Hippocampal formation (tissue), 2 donors: ENCODE measurements at places on chromosomes 4 and X.

DNA sequence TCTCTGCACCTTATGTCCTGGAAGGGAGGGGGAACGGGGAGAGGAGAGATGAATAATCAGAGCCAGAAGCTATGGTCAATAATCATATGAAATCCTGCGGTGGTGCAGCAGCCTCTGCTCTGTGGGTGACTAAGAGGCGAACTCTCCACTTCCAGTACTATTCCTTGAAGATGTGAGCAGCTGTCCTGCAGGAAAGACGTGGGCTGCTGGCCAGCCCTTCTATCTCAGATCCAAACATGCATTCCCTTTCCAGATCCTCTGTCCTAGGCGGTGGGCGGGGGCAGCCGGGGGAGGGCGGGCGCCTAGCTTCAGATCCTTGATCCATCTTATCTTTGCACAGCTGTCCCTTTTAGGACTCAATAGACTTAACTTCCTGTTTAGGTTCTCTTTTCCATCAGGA is 34.5 kb downstream of the SPINK2 start:
- DNase-seq, result no peak

GRCh38 chr4:1492651-1493539 is 86.7 kb upstream of the NKX1-1 start:
- DNase-seq, result no peak

DNA sequence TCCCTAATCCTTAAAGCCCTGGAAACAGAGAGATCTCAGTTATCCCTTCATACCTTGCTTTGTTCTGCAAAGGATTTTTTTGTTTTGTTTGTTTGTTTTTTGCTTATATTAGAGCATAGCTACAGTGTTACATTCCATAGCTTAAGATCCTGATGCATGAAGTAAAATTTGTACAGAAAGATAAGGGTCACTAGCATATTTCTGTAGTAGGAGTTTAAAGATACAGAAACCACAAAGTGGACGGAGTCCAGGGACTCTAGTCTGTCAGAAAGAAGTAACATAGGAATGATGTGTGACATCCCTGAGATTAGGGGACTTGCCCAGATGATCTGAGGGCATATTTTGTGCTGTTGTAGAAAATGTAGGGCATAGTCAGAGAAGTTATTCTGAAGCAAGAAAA is 151.9 kb upstream of the PLAC1 start:
- no peak for DNase-seq

GRCh38 chrX:105894721-105895120 is 72.4 kb downstream of the NRK start:
- no peak for DNase-seq

DNA sequence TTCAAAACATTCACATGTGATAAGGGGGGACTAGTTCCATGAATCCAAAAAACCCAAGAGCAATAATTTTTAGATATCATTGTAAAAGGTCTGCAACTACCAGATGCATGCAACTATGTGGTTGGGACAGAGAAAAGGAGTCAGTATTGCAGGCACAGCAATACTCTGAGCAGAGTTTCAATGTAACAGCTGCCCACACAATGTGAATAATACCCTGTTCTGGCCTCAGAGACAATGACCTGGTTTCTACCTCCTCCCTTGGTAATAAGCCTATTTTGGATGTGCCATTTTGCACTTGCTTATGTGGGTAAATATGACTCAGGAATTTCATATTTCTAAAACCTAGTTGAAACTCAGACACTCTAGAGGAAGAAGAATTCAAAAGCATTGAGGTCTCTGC is 194.8 kb upstream of the RASGEF1B start:
- DNase-seq, result no peak

DNA sequence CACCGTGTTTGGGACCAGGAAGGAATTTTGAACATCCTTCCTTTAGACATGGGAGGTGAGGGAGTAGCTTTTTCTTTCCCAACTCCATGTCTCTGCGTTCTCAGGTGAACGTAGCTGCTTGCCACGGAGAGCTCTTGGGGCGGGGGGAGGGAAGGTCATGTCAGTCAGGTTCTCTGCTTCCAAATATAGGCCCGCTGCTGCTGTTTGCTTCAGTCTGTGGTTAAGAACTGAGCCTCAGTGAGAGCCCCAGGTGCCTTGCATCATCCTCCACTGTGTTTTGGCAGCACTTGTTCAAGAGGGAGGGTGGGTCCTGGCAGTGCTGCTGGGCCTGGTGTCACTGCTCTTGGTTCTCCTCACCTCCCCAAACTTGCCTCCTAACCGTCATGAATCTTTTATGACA is 46.5 kb downstream of the HADH start:
- DNase-seq, result no peak

- DNase-seq, result no peak
These were observed 962.0 kb downstream of the CCSER1 start for GRCh38 chr4:91089178-91089577.

DNA sequence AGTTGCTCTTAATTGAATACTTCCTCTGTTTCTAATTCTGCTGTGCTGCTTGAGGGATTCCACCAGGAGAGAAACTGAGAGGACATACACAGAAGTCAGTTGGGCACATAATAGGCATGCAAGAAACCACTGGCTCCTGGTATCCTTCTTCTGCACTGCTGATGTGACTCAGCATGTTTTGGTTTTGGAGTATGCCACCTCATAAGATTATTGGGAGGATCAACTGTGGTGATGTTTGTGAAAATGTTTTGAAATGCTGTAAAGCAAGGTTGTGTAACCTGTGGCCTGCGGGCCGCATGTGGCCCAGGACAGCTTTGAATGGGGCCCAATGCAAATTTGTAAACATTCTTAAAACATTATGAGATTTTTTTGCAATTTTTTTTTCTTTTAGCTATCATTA is 119.6 kb downstream of the GATB start:
- DNase-seq, result no peak
